ENCODE measurements at places on chromosomes 6 and 20. TPM values are rescaled to one million over a fixed set of nuclear protein-coding genes. Genes with fewer than 3 reads are reported as not detected.

- DNase-seq: no peak
Measured at GRCh38 chr6:107819217-107819616, 4.9 kb downstream of the SCML4 start.

ACTR5 gene
- 8.4 TPM for total RNA-seq

- DNase-seq: no peak
Measured at GRCh38 chr6:111541682-111542065, 58.7 kb upstream of the REV3L start.

DNA sequence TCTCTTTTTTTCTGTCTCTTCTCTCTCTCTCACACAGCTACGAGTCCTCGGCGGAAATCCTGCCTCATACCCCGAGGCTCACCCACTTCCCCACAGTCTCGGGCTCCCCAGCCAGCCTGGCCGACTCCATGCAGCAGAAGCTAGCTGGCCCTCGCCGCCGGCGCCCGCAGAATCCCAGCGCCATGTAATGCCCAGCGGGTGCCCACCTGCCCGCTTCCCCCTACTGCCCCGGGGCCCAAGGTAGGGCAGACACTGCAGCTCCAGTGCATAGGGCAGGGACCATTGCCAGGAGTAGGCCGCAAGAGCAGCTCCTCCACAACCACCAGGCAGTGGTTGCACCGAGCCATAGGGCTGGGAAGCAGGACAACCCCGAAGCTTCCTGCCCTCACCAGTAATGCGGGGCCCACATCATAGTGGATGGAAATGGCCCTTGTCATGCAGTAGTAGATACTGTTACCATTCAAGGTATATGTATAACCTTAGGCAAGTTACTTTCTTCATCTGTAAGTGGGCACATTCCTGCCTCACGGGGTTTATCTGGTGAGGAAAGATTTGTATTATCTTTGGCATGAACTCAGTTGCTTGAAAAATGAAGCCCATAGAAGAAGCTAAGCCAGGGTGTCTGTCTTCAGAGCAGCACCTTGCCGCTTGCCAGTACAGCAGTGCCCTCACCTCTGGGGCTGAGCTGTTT lies 36.9 kb upstream of the ID1 start:
- no peak for DNase-seq

DNA sequence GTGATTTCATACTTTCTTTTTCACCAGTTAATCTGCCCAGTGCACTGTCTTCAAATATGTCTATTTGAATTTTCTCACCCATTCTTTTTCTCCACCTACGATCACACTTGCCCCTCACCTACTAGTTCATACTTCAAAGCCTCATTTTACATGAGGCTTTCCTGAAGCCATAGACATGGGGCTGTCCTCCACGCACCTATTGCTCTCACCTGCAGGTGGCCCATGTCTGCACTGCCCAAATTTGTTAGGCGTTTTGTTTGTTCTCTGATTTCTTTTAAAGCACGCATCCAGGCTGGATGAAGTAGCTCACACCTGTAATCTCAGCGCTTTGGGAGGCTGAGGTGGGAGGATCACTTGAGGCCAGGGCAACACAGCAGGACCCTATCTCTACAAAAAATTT lies 106.8 kb upstream of the RIPOR2 start:
- peak; percentile 31 for DNase-seq

GRCh38 chr6:129645830-129646579 lies 64.0 kb downstream of the ARHGAP18 start:
- DNase-seq: no peak

GRCh38 chr6:11500008-11500407 lies 37.5 kb upstream of the TMEM170B start:
- DNase-seq: no peak

DNA sequence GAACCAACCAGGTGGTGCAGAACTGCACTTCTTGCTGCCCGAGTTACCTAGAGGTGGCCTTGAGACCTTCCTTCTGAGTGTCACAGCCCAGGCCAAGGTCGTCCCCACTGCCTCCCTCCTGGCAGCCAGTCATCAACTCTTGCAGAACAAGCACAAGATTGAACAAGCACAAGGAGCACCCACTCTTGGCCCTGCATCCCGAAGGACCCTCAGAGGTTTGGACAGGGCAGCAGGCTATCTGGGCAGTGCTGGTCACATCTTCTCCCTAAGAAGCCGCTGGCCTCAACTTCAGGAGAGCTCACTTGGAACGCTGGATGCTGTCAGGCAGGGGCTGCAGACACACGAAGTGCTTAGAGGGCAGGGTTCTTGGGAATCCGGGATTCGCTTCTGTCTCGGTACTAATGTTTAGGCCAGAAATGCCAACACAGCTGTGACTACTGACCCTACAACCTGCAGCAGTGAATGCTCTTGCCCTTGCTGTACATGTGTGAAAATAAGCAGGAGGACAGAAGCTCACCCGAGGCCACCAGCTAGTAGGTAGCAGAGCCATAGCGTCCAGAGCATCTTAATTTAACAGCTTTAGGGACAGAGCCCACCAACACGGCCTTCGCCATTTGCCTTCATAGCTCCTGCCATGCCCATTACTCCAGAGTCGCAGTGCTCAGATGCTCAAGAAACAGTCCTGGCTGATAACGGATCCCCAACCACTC lies 4.0 kb upstream of the ACSS1 start:
- no peak for DNase-seq

DZANK1 gene
- total RNA-seq: 1.3 TPM

DNA sequence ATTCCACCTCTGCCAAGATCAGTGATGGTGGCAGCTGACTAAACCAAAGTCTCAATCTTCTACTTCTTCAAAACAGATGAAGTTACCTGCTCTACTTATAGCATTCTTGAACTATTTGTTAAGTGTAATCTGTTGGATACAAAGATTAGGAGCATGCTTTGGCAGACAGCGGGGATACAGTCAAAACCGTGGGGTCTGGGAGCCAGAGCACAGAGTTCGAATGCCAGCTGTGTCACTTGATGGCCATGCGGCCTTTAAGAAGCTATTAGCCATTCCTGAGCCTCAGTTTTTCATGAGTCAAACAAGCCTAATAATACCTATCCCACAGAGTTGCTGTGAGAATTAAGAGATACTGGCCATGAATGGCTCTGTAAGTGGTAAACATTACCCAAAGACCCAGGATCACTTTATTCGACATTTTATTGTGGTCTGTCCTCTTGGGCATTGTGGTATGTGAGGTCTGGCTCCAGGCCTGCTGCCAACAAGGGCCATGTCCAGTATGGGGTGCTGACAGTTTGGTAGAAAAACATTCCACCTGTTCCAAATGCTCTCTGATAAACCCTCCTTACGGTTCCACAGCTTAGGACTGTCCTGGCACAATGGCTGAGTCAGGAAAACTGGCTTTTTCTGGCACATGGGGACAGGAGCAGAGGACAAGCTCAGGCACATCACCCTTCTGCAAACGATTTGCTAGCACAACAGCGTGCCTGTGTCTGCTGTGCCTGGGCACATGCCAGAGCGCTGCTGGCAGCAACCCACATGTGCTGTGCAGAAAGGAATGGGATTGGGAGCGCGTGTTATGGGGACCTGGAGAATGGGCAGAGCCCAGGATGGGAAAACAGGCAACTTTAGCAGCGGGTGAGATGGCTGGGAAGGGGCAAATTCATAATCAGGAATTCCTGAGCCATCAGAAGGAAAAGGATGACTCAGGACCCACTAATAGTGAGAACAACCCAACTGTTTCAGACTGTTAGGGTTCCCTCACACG lies 15.7 kb upstream of the FAM83C start:
- no peak for DNase-seq

GRCh38 chr6:34926655-34927054 lies 37.6 kb downstream of the ANKS1A start:
- DNase-seq: no peak

Data from esophagus muscularis mucosa (tissue), 4 donors.